ENCODE measurements at places on chromosomes 6 and 20.

- DNase-seq = peak; percentile 9
These were observed 50.3 kb upstream of the GFRAL start for GRCh38 chr6:55276745-55277530.

DNA sequence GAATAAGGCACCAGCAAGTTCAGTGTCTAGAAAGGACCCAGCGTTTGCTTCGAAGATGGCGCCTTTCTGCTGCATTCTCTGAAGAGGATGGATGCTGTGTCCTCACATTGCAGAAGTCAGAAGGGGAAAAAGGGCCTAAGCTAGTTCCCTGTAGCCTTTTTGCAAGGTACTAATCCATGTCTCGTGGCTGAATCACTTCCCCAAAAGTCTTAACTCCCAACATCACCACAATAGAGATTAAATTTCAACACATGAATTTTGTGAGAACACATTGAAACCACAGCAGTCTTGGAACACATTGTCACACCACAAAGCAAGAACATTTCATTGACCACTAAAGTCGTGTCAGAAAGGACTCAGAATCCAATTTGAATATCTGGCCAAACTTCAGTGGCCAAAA is 42.1 kb downstream of the KLHL31 start:
- peak; percentile 49 for DNase-seq

GRCh38 chr6:104955491-104955890 is 1.4 kb upstream of the LIN28B start:
- DNase-seq = no peak

DNA sequence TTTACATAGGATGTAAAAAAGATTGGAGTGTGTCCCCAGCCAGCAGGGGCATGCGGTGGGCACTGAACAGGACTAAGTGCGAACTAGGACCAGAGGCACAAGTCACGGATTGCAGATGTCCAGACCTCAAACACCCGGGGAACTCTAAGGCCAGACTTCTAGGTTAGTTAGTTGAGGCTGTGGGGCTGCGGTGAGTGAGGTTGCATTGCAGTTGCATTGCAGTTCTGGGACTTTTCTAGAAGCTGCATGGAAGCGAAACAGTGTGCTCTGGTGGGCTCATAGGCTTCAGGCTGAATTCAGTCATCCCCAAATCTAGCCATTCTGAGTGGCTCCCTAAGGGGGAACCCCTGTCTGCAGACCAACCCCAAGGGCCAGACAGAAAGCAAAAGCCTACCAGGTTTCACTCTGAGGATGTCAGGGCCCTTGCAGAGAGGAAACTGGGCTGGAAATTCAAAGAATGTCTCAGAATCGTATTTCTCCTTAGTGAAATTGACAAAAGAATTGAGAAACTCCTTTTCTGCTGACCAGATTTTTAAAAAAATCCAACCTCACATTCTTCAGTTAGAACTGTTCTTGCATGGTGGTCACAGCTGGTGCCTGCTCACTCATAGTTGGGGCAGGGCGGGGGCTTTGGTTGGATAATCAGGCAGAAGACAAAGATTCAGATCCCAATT is 182.8 kb downstream of the ZDHHC14 start:
- DNase-seq = no peak

DNA sequence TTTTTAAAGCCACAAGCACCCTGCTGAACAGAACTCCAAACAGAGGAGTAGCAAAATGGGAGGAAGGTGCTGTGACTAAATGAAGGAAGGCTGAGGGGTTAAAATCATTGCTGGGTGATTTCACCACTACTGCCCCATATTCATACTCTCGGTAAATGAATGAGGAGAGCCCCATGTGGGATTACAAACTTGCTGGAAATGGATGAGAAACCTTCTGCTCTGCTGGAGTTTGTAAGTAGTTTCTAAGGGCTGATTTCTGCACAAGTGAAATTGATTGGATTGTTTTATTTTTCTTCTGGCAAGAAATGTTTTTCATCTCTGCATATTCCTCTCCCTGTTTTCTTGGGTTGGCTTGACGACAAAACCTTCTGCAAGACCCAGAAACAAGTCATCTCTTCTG is 533.5 kb upstream of the MMS22L start:
- no peak for DNase-seq

DNA sequence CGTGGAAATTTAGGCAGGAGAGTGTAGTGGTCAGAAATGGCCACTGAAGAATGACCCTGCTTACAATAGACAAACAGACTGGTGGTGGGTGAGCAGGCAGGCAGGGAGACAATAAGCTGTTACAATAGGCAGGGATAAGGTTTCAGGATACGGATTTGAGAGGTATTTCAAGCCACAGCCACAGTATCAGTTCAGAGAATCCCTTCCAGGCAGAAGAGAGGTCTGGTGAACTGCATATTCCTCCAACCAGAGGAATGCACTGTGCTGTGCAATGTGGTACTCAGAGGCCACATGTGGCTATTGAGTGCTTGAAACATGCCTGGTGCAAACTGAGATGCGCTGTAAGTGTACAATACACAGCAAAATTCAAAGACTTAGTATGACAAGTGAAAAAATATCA is 20.6 kb downstream of the RMND1 start:
- DNase-seq = no peak

- no peak for DNase-seq
These were observed 133.4 kb downstream of the MYB start for GRCh38 chr6:135314543-135314942.

GRCh38 chr20:9179867-9180266 is 111.0 kb downstream of the PLCB4 start:
- DNase-seq = no peak

- no peak for DNase-seq
These were observed 1.8 kb downstream of the RHAG start for GRCh38 chr6:49634836-49635218.

DNA sequence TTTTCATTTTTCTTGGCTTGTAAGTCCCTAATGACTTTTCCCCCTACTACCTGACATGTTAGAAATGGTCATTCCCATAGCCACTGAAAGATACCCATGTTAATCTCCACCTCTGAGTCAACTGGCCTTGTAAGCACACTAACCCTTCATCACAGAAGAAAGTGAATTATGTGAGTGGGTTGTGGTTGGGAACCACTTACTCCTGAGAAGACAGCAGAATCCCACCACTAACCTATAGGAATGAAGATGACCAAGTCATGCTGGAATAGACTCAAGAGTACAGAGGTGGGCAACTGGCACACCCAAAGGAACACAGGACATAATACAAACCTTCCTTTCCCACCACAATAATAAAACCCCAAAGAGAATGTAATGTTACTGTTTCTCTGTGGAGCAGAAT is 30.1 kb downstream of the RAMACL start:
- DNase-seq = no peak

DNA sequence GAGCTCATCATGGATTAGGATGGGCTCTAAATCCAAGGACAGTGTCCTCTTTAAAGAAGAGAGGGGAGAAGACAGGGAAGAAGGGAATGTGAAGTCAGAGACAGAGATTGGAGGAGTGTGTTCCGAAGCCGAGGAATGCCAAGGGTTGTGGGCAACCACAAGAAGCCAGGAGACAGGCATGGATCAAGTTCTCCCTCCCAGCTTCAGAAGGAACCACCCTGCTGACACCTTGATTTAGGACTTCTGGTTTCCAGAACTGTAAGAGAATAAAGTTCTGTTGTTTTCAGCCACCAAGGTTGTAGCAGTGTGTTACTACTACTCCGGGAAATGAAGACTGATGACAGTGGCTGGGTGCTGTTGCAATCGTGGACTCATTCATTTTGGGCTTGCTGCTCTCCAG is 120.1 kb downstream of the RPS12 start:
- DNase-seq = no peak

DNA sequence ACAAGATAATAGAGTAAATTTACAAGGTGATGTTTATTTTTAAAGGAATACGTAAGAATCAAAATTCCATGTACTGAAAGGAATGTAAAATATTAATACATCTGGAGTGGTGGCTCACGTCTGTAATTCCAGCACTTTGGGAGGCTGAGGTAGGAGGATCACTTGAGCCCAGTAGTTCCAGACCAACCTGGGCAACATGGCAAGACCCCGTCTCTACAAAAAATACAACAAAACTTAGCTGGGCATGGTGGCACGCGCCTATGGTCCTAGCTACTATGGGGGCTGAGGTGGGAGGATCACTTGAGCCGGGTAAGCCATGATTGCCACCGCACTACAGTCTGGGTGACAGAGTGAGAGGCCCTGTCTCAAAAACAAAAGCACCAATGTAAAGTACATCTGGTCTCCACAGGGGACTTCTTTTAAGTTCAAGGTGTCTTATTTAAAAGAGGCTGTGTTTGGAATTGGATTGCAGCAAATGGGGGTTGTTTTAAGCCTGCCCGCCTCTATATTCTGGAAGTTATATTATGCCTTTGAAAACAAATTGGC is 36.9 kb downstream of the ARID1B start:
- no peak for DNase-seq

GRCh38 chr6:41077536-41077935 is 4.8 kb downstream of the NFYA start:
- DNase-seq = no peak

GRCh38 chr6:34196833-34197195 is 39.9 kb upstream of the HMGA1 start:
- DNase-seq = no peak

GRCh38 chr6:39572661-39573340 is 152.4 kb downstream of the KIF6 start:
- DNase-seq = no peak

GRCh38 chr6:96923871-96924493 is 546 bp upstream of the KLHL32 start:
- no peak for DNase-seq

DNA sequence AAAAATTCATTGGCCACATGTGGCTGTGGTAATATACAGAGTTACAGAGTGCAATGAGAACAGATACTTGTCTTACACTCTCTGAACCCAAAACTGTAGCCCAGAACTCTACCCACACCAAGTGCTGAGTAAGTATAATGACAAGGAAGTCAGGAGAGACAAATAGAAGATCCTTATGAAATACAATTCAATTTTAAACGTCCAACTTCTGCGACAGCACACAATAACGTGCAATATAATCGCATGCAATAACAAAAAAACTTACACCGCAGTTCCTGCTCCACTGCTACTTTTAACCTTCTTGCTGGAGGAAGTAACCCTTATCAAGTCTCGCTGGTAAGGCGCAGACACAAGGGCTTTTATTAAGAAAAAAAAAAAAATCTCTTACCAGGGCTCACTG is 881 bp downstream of the SFT2D1 start:
- DNase-seq = no peak

DNA sequence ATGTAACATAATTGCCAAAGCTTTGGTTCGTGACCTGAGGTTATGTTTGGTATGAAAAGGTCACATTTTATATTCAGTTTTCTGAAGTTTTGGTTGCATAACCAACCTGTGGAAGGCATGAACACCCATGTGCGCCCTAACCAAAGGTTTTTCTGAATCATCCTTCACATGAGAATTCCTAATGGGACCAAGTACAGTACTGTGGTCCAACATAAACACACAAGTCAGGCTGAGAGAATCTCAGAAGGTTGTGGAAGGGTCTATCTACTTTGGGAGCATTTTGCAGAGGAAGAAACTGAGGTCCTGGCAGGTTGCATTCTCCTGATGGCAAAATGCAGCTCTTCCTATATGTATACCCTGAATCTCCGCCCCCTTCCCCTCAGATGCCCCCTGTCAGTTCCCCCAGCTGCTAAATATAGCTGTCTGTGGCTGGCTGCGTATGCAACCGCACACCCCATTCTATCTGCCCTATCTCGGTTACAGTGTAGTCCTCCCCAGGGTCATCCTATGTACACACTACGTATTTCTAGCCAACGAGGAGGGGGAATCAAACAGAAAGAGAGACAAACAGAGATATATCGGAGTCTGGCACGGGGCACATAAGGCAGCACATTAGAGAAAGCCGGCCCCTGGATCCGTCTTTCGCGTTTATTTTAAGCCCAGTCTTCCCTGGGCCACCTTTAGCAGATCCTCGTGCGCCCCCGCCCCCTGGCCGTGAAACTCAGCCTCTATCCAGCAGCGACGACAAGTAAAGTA is 547 bp upstream of the ESR1 start:
- no peak for DNase-seq

DNA sequence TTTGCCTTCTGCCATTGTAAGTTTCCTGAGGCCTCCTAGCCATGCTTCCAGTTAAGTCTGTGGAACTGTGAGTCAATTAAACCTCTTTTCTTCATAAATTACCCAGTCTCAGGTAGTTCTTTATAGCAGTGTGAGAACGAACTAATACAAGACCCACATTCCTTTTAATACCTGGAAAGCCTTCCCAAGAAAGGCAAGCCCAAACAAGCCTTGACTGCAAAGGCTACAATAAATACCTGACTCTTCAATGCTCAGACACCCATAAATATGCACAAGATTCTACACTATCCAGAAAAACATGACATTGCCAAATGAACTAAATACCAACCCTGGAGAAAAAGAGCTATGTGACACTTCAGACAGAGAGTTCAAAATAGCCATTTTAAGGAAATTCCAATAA is 338.8 kb downstream of the HAO1 start:
- DNase-seq = no peak

DNA sequence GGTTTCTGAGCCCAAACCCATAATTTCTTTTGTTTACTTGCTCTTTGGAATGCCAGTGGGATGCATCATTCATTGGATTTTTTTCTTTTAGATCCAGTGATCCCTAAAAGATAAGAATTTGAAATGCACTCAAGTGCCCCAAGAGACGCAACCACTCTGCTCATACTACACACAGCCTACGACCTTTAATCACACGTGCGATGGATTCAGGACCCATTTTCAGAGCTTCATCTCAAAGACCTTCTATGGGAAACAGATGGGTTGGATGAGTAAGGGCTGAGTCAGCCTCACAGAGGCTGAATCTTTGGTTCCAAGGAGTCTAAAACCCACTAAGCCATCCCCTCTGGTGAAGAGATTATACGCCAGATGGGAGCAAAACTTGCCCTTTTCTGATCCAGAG is 265.5 kb upstream of the EXOC2 start:
- DNase-seq = no peak

DNA sequence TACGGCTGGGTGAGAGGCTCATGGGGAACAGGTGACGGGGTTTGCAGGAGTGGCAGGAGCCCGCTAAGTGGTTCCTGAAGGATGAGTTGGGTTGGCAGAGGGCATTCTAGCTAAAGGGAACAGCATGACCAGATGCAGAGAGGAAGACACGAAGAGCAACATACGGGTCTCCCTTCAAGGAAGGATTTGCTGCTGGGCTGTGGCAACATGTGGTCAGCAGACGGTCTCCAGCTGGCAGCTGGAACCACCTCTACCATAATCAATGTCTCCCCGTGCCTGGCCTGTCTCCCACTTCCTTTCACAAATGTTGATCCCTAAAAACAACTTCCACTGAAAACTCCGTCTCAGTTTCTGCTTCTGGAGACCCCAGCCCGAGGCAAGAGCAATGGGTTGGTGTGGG is 80.6 kb upstream of the SULF2 start:
- no peak for DNase-seq

GRCh38 chr20:57381596-57382503 is 9.3 kb upstream of the RBM38 start:
- DNase-seq = peak; percentile 85

- no peak for DNase-seq
These were observed 87.0 kb upstream of the NFATC2 start for GRCh38 chr20:51629399-51630058.

Data from body of pancreas (tissue), 4 donors.